Cardiac septum (tissue), 1 donor: ENCODE measurements at places on chromosomes 4 and X. TPM values are rescaled to one million over a fixed set of nuclear protein-coding genes. Genes with fewer than 3 reads are reported as not detected.

GRCh38 chr4:101259876-101260275 lies 87.5 kb downstream of the PPP3CA start:
- DNase-seq, result no peak

DNA sequence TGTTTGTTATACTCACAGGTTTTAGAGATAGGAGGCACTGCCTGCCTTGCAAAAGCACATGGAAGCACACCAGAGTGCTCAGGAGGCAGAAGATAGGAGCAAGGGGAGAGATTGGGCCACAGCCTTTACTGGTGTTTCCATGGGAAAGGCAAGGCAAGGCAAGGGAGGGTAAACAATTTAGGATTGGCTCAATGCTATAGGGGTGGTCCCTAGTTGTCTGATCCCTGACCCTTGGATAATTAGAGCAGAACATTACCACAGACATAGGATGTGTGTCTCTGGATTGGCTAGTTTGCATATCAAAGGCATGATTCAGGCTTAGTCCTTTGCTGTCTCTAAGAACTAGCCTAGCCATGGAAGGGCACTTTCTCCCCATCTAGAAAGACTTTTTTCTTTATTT lies 36.1 kb downstream of the GRXCR1 start:
- no peak for DNase-seq

DNA sequence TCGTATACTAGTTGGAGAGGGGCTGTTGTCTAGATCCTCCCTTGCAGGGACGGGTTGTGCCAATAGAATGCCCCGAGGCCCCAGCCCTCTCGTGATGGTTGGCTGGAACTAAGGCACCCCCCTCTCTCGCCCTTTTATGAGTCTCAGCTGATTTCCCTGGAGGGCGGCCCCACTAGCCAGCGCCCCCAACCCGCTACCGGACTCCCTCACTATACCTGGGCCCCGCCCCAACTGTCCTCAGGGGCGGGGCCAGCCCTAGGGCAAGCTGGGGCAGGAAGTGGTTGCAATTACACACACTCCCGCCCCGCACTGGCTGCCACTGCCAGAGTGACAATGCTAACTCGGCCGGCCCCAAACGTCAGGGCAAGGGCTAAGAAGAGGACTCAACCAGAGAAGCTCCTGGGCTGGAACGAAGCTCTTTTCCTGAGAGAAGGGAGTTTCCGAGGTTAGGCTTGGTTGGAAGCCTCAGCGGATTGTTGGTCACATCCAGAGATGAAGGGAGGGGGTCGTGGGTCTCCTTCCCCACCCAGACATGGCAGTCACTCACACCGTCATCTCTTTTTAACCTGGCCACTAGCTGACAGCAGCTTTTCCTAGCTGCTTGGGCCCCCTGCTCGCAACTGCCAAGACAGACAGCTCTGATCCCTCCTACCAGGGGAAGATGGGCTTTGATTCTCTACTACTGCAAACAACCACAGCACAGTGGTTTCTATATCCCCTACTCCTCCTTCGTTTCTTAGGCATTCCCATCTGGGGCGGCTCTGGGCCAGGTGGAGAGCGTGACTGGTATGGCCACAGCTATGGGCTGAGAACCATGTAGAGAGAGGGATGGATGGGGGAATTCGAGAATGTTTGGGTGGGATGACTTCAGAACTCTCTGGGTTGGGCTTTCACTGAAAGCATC lies 21.0 kb upstream of the BCORL1 start:
- DNase-seq, result peak; percentile 89

DNA sequence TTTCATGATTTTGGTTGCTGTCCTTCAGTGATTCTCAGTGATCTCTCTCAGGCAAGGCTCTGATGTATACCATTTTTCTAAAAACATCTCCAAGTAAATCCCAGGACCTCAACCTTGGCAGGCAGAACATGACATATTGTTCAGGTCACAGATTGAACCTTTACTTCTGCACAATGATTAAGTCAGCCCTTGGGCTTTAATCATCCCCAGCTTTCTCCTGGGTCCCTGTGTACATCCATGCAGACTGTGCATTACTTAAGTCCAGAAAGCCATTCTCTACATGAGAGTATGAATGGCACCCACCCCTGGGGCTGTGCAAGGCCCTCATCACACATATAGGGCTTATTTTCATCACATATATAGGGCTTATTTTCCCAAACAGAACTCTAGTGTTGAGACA lies 58.7 kb upstream of the ADAMTS3 start:
- no peak for DNase-seq

- DNase-seq, result no peak
These were observed 93.3 kb downstream of the PRDM5 start for GRCh38 chr4:120829113-120829831.

Gene LRPAP1
- 275 TPM for total RNA-seq

Gene TECRL
- total RNA-seq, result 1,093 TPM
